ENCODE measurements at places on chromosomes 3 and 15. TPM values are rescaled to one million over a fixed set of nuclear protein-coding genes. Genes with fewer than 3 reads are reported as not detected.

- H3K36me3 ChIP-seq = no peaks in the 10 kb centered on the region
- no peak overlapping the region for H3K27ac ChIP-seq
- no peak overlapping the region for H3K4me3 ChIP-seq
These were observed 84.1 kb downstream of the MEIS2 start for GRCh38 chr15:37016231-37016630.

DNA sequence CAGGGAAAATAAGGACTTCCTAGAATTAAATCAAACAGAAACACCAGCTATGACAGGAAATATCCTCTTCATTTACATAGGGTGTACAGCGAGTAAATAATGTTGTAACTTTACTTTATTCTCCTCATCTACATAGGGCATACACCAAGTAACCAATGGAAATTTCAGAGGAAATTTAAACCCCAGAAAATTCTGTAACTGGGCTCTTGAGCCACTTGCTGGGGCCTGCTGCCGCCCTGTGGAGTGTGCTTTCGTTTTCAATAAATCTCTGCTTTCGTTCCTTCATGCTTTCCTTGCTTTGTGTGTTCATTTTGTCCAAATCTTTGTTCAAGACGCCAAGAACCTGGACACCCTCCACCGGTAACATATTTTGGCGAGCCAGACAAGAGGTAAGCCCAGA, 990.4 kb upstream of the CADM2 start:
- H3K27me3 ChIP-seq = no peaks in the 10 kb centered on the region
- H3K27ac ChIP-seq = no peak overlapping the region
- no peak for DNase-seq
- no peaks in the 10 kb centered on the region for H3K4me1 ChIP-seq
- no peaks in the 10 kb centered on the region for H3K36me3 ChIP-seq

DNA sequence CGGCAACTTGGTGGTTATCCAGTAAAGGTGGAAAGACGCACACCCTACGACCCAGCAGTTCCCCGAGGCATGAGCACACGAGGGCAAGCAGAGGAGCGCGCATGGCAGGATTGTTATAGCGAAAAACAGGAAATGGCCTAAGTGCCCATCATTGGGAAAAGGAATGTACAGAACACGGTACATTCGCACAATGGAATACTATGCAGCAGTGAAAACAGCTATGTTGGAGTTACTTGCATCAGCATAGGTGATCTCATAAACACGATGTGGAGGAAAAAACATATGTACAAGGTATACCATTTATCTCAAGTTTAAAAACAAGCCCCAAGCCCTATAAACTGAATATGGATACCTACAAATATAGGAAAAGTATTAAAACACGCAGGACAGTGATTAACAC, 6.7 kb upstream of the LINGO1 start:
- no peak overlapping the region for H3K27ac ChIP-seq
- H3K4me1 ChIP-seq = no peaks in the 10 kb centered on the region
- H3K27me3 ChIP-seq = peaks cover 36% of the 10 kb centered on the region
- DNase-seq = no peak
- no peak overlapping the region for H3K4me3 ChIP-seq

DNA sequence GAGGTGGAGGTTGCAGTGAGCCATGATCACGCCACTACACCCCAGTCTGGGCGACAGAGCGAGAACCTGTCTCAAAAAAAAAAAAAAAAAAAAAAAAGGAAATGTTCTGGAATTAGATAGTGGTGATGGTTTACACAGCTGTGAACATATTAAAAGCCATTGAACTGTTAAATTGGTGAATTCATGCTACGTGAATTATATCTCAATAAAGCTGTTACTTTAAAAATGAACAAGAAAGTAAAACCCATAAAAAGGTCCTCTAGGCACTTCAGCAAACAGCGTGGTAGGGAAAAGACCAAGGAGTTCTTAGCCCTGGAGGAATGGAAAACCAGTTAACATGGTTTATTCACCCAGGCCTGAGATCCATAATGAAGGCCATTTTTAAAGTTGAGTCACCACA, 180.1 kb downstream of the ATG7 start:
- no peak overlapping the region for H3K4me3 ChIP-seq
- no peaks in the 10 kb centered on the region for H3K27me3 ChIP-seq
- no peak for DNase-seq
- H3K4me1 ChIP-seq = peaks cover 1% of the 10 kb centered on the region
- H3K36me3 ChIP-seq = no peaks in the 10 kb centered on the region

The GRK7 gene
- not detected for total RNA-seq

The PGBD4 gene
- total RNA-seq = 2.7 TPM

Measured in activated naive CD8-positive, alpha-beta T cell treated with anti-CD3 and anti-CD28 coated beads for 36 hours (primary cell).